ENCODE measurements at places on chromosomes 12 and 14.
A peak's percentile ranks its signal among the peaks of the same experiment; 100 is the strongest.

- no peak for DNase-seq
These were observed 40.2 kb downstream of the SLC2A13 start for GRCh38 chr12:40065636-40066035.

GRCh38 chr14:63960926-63961567, 108.2 kb downstream of the SYNE2 start:
- no peak for DNase-seq

DNA sequence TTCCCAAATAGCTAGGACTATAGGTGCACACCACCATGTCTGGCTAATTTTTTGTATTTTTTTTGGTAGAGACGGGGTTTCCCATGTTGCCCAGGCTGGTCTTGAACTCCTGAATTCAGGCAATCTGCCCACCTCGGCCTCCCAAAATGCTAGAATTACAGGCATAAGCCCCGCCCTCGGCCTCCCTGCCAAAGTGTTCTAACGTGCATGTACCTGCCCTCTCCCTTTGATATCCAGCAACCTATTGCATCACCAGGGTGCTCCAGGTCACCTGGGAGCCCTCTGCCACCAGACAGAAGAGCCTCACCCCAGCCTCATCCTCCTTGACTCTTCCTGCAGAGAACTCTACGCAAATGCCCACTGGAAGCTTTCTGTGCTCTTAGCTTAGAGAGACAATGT, 2.2 kb upstream of the EML1 start:
- no peak for DNase-seq

- no peak for DNase-seq
These were observed 17.3 kb downstream of the ARID4A start for GRCh38 chr14:58315606-58316005.

- no peak for DNase-seq
These were observed 18.3 kb upstream of the TXNRD1 start for GRCh38 chr12:104197264-104197663.

GRCh38 chr12:57865084-57865751, 18.7 kb upstream of the CTDSP2 start:
- DNase-seq = peak; percentile 68

- DNase-seq = no peak
These were observed 50.0 kb downstream of the SOCS2 start for GRCh38 chr12:93622485-93622884.

DNA sequence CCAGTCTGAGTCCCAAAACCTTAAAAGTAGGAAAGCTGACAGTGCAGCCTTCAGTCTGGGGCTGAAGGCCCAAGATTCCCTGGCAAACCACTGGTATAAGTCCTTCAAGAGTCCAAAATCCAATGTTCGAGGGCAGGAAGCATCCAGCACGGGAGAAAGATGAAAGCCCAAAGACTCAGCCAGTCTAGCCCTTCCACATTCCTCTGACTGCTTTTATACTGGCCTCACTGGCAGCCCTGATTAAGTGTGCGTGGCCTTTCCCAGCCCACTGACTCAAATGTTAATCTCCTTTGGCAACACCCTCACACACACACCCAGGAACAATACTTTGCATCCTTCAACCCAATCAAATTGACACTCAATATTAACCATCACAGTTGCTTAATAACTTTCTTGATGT, 372.1 kb upstream of the CCDC196 start:
- DNase-seq = no peak

GRCh38 chr12:103802586-103802886, 38.5 kb downstream of the NT5DC3 start:
- no peak for DNase-seq

GRCh38 chr12:25319233-25319984, 68.7 kb upstream of the KRAS start:
- no peak for DNase-seq

DNA sequence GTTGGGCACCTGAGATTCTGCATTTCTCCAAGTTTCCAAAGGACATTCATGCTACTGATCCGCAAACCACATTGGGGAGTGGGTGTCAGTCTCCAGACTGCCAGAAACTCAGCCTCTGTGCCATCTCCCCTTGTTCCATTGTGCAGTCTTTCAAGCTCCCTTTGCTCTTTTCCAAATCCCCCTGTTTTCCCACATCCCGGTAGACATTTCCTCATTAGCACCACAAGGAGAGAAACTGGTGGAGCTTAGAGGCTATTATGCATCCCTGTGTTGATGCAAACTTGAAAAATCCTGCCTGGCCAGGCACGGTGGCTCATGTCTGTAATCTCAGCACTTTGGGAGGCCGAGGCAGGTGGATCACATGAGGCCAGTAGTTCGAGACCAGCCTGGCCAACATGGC, 10.7 kb downstream of the CCDC63 start:
- DNase-seq = no peak

GRCh38 chr12:124548854-124549378, 18.5 kb downstream of the NCOR2 start:
- peak; percentile 47 for DNase-seq

GRCh38 chr14:68911594-68912227, 67.4 kb downstream of the ACTN1 start:
- peak; percentile 72 for DNase-seq

GRCh38 chr12:84891106-84891838, 21.3 kb downstream of the SLC6A15 start:
- DNase-seq = no peak

- DNase-seq = peak; percentile 58
These were observed 10.2 kb downstream of the OR6S1 start for GRCh38 chr14:20631023-20631879.

GRCh38 chr12:45852508-45852907, 123.0 kb downstream of the ARID2 start:
- DNase-seq = no peak

GRCh38 chr14:67371247-67372148, 11.4 kb downstream of the EIF2S1 start:
- no peak for DNase-seq

GRCh38 chr14:51490205-51490604, 161.5 kb upstream of the FRMD6 start:
- no peak for DNase-seq

- no peak for DNase-seq
These were observed 29.0 kb downstream of the STK38L start for GRCh38 chr12:27273114-27273513.

GRCh38 chr12:15556411-15557102, 232.6 kb downstream of the EPS8 start:
- DNase-seq = no peak

- no peak for DNase-seq
These were observed 179.9 kb downstream of the BTG1 start for GRCh38 chr12:91965781-91966180.

DNA sequence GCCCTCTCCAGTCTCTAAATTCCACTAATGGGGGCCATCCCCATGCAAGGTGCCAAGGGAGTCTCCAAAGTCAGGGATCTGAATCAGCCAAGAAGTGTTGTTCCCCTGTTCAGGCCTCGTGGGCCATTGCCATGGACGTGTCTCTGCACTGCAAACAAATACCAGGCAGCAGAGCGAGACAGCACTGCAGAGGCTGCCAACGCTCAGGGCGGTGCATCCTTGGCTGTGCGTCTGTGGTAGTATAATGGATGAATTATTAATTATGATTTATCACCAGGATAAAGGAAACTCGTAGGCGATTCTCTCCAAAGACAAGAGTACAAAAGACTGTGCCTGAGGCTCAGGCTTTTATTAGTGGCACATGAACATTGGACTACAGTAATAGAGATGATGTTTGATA, 122.3 kb upstream of the NTF3 start:
- DNase-seq = no peak

DNA sequence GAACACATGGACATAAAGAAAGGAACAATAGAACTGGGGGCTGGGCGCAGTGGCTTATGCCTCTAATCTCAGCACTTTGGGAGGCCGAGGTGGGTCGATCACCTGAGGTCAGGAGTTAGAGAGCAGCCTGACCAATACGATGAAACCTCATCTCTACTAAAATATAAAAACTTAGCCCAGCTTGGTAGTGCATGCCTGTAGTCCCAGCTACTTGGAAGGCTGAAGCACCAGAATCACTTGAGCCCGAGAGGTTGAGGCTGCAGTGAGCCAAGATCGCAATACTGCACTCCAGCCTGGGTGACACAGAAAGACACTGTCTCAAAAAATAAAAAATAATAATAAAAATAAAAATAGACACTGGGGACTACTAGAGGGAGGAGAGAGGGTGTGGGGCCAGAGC, 154.5 kb downstream of the SEC23A start:
- no peak for DNase-seq

DNA sequence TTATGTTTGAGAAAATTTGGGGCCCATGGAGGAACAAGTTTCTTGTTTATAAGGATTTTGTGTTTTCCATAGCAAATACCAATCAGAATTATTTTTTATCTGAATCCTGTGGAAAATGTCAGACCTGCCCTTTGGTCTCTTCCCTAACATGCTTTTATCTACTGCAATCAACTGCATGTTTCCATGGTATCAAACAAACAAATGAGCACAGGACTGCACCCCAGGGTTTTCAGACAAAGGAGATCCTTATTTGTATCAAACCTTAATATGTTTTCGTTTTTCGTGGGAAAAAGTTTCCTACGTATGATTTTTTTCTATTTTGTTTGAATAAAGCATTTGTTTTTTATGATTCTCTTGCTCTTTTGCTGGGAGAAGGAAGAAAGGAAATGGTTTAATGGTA, 91.1 kb downstream of the GPR135 start:
- DNase-seq = no peak

- DNase-seq = no peak
These were observed 254.0 kb upstream of the USP15 start for GRCh38 chr12:62006076-62006732.

DNA sequence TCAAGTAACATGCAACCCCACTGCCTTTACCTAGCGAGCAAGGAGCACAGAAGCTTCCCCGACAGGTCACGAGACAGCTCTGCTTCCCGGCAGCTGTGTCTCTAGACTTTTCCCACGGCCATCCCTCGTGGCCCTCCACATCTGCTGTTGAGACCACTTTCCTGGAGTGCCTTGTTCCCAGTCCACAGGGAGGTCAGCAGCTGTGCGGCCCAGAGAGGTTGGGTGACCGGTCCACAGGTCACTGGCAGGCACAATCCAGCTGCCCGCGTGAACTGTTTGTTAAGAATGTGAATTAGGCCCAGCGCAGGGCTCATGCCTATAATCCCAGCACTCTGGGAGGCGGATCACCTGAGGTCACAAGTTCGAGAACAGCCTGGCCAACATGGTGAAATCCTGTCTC, 71.5 kb downstream of the SCARB1 start:
- DNase-seq = no peak

DNA sequence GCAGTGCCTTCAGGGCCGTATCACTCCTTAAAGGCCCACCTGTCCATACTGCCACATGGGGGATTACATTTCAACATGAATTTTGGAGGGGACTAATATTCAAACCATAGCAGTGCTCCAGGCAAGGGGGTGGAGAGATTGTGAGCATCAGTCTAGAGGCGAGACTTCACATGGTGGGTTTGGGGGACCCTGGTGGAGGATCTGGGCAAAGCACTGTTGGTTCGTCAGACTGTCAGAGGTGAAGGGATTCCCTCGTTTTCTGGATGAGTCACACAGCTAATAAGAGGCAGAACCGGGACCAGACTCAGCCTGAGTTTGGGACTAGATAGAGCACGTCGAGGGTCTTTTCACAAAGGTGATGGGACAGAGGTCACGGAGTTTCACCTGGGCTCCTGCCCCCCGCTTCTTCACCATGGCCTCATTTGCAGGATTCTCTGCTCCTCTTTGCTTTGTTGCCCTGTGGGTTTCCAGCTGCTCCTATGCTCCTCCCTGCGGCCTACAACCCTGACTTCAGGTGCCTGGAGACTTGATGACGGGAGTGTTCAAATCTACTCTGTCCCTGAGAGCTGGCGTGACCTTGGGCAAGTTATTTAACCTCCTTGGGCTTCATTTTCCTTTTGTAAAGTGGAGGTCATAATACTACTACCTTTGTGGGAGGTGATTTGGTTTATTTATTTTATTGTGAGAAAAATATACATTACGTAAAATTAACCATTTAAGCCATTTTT, 41.5 kb downstream of the TEAD4 start:
- DNase-seq = no peak

Measured in stimulated activated CD4-positive, alpha-beta T cell treated with anti-CD3 and anti-CD28 coated beads, Interleukin-4, amount 100 ng/mL, for 1 hour (primary cell).